ENCODE measurements at places on chromosomes 3 and 15.

GRCh38 chr3:111800472-111800871 lies 58.6 kb upstream of the PHLDB2 start:
- no peak overlapping the region for H3K4me3 ChIP-seq
- H3K4me1 ChIP-seq = no peaks in the 10 kb centered on the region
- H3K27ac ChIP-seq = no peak overlapping the region

GRCh38 chr3:146646261-146646660 lies 41.1 kb upstream of the PLSCR5 start:
- DNase-seq = no peak
- no peak overlapping the region for H3K27ac ChIP-seq
- no peaks in the 10 kb centered on the region for H3K36me3 ChIP-seq
- no peak overlapping the region for H3K4me3 ChIP-seq
- no peaks in the 10 kb centered on the region for H3K27me3 ChIP-seq

GRCh38 chr15:41501191-41501917 lies 7.7 kb downstream of the ITPKA start:
- H3K27me3 ChIP-seq = peaks cover 71% of the 10 kb centered on the region
- no peak overlapping the region for H3K27ac ChIP-seq
- peak overlapping the region; percentile 60 for H3K4me3 ChIP-seq
- H3K36me3 ChIP-seq = peaks cover 3% of the 10 kb centered on the region
- peaks cover 7% of the 10 kb centered on the region for H3K4me1 ChIP-seq
- DNase-seq = no peak

- peaks cover 13% of the 10 kb centered on the region for H3K36me3 ChIP-seq
- H3K27ac ChIP-seq = no peak overlapping the region
- no peak overlapping the region for H3K4me3 ChIP-seq
- peaks cover 11% of the 10 kb centered on the region for H3K4me1 ChIP-seq
- H3K27me3 ChIP-seq = no peaks in the 10 kb centered on the region
These were observed 81.5 kb downstream of the DHX36 start for GRCh38 chr3:154242766-154243165.

DNA sequence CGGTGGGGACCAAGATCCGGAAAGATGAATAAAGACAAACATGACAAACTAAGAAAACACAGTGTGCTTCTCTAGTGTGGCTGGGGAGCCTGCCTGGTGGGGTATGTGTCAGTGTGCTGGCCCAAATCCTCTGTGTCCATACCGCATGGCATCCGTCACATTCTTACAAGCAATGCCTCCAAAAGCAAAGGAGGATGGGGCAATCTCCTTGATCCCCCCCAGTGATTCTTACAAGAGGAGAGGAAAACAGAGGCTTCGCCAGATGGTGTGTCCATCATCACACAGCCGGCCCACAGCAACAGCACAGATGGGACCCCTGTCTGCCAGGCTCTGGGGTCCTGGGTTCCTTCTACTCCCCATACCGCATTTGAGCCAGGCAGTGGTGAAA lies 558 bp upstream of the IL17RC start:
- peak overlapping the region; percentile 68 for H3K4me3 ChIP-seq
- peaks cover 12% of the 10 kb centered on the region for H3K4me1 ChIP-seq
- H3K27ac ChIP-seq = no peak overlapping the region
- H3K36me3 ChIP-seq = no peaks in the 10 kb centered on the region
- no peak for DNase-seq

Data from activated T-helper 2 cell treated with anti-CD3 and anti-CD28 coated beads, Interferon-gamma antibody, Interleukin-2, Interleukin-4, amounts not matched to agents 10 μg/mL and 5 μg/mL and 100 μg/mL, durations not matched to agents 14 hours and 24 hours and 36 hours (primary cell).